ENCODE measurements at places on chromosomes 7 and 10.

DNA sequence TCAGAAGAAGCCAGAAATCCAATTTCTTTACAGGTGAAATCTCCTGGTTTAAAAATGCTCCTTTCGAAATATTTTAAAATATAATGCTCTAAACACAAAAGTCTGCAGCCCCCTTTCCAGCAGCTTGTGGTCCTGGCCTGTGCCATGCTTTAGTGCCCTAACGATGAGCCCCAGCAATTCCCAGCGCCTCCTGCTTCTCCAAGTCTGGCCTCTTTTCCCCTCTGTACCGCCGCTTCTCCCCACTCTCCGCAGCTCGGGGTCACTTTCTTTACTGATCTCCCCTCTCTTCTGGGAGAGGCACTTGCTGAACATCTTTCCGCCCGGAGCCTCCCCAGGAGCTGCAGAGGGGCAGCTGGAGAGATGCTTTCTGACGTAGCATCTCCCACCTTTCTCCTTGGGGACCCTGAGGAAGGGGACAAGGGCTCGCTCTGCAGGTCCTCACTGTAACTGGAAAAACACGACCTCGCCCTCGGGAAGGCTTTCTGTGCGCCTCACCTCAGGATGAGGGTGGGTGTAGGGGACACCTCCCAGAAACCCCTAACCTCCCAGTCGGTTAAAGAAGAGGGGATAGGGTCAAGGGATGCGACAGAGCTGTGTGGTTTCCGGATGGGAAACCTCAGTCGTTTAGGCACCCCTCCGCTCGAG lies 565 bp upstream of the INA start:
- DNase-seq, result no peak

DNA sequence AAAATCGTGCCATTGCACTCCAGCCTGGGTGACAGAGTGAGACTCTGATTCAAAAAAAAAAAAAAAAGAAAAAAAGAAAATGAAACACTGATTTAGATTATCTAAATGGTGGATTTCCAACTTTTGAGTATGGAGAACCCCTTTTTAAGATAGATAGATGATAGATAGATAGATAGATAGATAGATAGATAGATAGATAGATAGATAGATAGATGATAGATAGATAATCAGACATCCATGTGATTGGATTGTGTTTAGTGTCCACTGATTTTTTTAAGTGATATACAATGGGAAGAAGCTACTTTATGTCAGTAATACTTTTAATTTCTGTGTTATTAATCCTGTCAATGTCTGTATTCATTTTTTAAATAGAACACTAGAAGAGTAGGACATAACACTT lies 6.0 kb downstream of the OIT3 start:
- no peak for DNase-seq

- peak; percentile 27 for DNase-seq
These were observed 70.0 kb downstream of the MINDY4 start for GRCh38 chr7:30841025-30841735.

GRCh38 chr7:34550996-34551395 lies 107.0 kb upstream of the NPSR1 start:
- no peak for DNase-seq

DNA sequence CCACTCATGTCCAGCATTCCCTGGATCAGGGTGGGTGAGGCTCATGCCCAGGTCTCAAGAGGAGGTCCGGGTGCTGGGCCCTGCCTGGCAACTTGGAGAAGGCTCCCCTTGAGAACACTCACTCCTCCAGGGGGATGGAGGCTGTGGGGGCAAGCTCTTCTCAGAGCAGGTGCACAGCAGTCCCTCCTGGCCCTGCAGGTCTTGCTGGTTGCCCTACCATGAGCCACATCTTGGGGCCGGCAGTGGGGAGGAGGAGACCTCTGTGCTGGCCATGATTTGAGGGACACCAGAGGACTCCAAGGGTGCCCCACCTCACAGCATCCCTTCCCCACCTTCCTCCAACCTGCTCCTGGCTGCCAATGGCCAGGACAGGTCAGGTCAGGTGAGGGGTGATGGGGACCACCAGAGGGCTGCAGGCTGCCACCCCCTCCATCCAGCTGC lies 87.4 kb upstream of the RET start:
- DNase-seq, result no peak

DNA sequence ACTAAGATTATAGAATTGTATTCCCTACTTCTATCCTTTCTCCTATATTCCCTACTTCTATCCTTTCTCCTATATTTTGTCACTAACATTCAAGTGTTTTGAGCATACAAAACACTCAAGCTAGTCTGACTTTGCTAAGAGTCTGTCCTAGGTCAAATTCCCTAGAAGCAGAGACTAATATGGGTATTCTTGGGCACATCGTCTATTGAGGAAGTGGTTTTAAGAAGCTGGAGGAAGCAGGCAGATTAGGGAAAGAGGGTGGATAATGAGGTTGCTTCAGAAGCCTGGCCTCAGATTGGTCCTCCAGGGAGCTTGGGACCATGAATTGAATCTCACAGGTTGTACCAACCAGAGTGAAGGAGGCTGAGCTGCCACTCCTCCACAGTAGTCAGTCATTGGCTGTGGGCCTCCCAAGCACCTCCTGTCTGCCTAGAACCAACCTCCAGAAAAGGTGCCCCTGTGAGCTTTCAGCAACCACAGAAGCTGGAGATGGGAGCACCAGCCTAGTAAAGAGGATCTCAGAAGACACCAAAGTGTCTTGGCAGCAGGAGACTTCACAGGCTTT lies 295.9 kb upstream of the PHF14 start:
- no peak for DNase-seq

Data from astrocyte of the cerebellum (primary cell).